ENCODE measurements at places on chromosomes 6 and 20.

GRCh38 chr6:69019832-69020231, 384.8 kb downstream of the ADGRB3 start:
- no peak for DNase-seq

- DNase-seq: no peak
Measured at GRCh38 chr6:24631671-24632070, 14.3 kb downstream of the KIAA0319 start.

DNA sequence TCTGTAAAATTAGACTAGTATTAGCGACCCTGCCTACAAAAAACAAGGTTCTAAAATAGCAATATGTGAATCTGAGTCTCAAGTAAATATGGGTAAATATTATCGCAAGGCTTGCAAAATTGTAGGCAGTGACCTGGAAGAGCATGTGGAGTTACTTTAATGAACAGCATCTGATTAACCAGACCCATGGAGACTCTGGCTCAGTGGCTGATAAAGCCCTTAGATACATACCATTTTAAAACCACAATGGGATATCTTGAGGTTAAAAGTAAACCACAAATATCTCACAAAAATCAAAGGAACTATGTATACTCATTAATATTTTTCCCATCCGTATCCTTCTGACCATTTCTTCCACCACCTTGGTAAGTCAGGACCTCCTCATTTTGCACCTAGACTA, 187.0 kb downstream of the MTFR2 start:
- no peak for DNase-seq

GRCh38 chr6:10219510-10219909, 195.4 kb downstream of the TFAP2A start:
- no peak for DNase-seq
